ENCODE measurements at places on chromosomes 1 and 21.

GRCh38 chr1:210489491-210489890 is 160.8 kb downstream of the HHAT start:
- no peak for DNase-seq

DNA sequence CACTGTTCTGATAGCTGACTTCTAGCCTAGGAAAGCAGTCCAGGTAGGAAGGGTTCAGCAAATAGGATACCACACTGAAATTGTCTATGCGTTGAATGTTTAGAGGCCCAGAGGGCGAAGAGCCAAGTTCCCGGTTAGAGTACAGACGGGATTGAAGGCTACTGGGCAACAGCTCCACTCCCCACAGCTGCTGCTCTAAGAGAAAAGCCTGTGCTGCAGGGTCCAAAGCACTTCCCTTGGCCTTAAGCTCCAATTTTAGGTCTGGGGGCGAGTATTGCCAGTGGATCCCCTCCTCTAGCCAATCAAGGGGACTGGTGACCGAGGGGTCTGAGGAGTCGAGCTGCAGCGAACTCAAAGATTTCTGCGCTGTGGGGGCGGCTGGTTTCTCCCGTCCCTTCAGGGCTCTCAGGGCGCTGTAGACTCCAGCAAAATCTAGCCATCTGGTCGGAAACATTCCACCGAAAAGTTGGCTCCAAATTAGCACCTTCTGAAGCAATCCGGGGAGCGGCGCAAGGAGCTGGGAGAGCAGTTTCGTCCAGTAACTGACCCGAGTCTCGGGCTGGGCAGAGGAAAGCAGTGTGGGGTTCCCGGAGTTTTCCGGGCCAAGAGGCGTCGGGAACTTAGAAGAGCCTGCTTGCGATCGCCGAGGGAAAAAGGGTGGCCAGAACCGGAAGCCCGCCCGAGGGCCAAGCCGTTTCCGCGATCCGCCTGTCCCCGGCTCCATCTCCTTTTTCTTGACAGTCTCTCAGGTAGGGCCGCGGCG is 748 bp downstream of the PPP1R15B start:
- peak; percentile 38 for DNase-seq

- DNase-seq: peak; percentile 21
Observed at GRCh38 chr1:199399996-199400724, 627.4 kb upstream of the NR5A2 start.

DNA sequence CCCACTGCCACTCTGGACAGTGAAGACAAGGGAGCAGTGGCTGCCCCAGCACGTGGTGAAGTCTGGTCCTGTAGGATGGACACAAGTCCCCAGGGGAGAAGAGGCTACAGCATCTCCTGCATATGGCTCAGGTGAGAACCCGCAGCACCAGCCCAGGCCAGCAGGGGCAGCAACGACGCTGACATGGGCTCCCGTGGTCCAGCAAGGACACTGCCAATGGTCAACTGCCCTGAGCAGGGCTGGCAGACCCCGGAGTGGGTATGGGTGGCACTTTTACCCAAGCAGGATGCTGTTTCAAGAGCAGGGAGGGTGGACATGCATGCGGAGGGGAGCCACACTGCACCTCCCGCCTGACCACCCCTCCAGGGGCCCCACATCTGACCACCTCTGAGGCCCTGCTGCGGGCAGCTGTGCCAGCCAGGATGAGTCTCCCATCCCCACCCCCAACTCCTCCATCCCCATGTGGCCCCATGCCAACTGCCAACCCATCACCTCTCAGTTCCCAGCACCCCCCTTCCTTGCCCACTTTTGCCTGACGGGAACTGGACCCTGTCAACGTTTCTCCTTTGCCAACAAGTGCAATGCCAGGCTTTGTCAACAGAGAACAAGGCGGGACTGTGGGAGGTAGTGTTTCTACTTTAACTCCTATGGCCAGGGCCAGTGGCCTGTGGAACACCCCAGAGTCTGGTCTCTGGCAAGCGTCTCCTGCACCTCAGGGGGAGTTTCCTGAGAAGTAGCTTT is 8.6 kb downstream of the MORN1 start:
- DNase-seq: peak; percentile 74

- no peak for DNase-seq
Observed at GRCh38 chr1:156233426-156234127, 8.4 kb upstream of the BGLAP start.

- DNase-seq: no peak
Observed at GRCh38 chr21:29606613-29607012, 307.9 kb downstream of the BACH1 start.

- no peak for DNase-seq
Observed at GRCh38 chr1:10380594-10381275, 18.1 kb upstream of the PGD start.

DNA sequence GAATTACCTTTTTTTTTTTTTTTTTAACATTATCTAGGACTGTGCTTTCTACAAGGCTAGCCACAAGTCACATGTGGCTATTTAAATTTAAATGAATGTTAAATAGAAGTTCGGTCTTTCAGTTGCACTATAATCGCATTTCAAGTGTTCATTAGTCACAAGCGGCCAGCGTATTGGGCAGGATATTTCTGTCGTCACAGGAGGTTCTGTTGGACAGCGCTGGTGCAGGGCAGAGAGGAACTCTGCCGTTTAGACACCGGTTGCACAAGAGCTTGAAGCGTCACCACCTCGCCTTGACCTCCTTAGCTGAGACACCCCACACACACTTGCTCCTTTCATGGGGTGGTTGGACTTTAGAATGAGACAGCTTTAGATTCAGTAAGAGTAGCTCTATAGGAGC is 64.1 kb downstream of the BACE2 start:
- no peak for DNase-seq

DNA sequence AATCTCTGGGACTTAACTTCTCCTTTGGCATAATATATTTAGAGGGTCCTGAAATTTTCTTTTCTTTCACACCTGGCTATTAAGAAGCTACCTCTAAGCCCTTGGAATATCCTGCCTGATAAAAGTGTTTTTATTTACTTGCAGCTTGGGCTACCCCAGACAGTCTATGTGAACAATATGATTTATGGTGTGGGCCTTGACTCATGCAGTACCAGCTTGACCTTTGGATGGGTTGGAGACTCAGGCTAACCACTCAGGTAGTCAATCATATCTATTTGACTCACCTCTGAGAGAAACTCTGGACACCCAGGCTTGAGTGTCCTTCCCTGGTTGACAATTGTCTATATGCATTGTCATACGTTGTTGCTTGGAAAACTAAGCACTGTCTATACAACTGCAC is 13.4 kb upstream of the PGBD2 start:
- no peak for DNase-seq

DNA sequence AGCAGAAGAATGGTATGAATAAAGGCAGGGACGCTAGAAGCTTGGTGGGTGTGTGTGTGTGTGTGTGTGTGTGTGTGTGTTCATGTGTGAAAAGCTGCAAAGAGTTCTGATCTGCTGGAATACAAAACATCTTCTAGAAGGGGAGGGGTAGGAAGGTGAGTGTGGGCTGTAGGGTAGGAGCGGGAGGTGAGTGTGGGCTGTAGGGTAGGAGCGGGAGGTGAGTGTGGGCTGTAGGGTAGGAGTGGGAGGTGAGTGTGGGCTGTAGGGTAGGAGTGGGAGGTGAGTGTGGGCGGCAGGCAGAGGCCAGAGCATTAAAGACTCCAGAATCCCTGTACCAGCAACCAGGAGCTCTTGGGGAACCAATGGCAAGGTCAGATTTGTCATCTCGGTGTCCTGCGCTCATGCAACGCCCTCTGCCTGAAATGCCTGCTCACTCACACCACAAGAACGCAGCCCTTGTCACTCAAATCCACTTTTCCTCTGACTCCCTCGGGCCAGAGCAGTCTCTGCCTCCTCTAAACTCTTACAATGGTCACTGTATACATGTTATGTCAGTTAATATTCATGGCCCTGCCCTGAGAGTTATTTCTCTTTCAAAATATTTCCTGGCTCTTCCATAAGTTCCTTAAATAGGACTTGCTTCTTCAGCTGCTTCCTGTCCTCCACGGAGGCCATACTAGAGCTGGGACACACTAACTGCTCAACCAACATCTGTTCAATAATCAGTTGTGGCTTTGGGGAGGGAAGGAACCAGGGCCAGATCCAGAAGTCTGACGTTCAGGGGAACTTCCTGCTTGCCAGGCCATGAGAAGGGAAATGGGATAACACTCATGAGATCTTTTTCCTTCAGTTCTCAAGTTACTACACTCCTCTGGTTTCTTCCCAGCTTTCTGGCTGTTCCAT is 53.6 kb upstream of the ZNF644 start:
- DNase-seq: no peak

- DNase-seq: no peak
Observed at GRCh38 chr21:25501996-25502665, 105.2 kb downstream of the MRPL39 start.

GRCh38 chr1:27496604-27497155 is 6.7 kb upstream of the WASF2 start:
- no peak for DNase-seq

- no peak for DNase-seq
Observed at GRCh38 chr1:149962736-149963135, 26.1 kb upstream of the MTMR11 start.

GRCh38 chr1:30302858-30303257 is 420.5 kb downstream of the MATN1 start:
- DNase-seq: no peak

GRCh38 chr1:197606168-197606845 is 169.0 kb downstream of the DENND1B start:
- DNase-seq: no peak

DNA sequence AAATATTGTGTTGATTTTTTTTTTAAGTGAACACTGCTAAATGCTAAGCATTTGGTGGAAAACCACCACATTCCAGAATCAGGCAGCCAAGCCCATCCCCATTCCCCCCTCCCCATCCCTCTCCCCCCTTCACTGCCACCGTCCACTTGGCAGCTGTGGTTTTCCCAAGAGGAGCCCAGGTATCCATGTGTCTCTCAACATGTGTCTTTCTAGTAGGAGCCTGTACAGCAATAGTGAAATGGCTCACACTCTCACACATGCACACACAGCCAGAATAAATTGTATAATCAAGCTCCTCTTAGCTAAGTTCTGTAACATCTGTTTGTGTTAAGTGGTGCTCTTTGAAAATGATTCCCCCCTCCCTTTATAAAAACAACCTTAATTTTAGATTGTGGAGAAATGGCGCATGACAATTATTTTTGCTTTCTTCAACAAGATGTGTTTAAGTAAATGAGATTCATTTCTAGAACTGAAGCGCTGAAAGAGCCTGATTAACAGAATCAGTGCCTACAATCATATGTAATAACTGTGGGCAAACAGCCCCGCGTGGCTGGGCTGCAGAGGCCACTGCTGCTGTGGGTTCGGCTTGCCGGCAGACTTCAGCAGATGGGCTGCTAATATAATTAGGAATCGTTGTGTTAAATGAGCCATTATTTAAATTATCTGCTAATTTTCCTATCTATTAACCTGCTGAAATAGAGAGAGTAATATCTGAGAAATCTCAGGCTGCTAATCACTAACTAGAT is 43.3 kb downstream of the BACE2 start:
- no peak for DNase-seq

DNA sequence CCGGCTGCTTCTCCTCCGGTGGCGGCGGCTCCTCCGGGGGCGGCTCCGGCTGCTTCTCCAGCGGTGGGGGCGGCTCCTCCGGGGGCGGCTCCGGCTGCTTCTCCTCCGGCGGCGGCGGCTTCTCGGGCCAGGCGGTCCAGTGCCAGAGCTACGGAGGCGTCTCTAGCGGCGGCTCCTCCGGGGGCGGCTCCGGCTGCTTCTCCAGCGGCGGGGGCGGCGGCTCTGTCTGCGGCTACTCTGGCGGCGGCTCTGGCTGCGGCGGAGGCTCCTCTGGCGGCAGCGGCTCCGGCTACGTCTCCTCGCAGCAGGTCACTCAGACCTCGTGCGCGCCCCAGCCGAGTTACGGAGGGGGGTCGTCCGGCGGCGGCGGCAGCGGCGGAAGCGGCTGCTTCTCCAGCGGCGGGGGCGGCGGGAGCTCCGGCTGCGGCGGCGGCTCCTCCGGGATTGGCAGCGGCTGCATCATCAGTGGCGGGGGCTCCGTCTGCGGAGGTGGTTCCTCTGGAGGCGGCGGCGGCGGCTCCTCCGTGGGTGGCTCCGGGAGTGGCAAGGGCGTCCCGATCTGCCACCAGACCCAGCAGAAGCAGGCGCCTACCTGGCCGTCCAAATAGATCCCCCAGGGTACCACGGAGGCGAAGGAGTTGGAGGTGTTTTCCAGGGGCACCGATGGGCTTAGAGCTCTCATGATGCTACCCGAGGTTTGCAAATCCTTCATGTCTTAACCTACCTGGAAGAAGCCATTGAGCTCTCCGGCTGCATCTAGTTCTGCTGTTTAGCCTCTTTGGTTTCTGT is 2.0 kb downstream of the LORICRIN start:
- peak; percentile 51 for DNase-seq

- no peak for DNase-seq
Observed at GRCh38 chr1:154697710-154698109, 89.7 kb upstream of the ADAR start.

DNA sequence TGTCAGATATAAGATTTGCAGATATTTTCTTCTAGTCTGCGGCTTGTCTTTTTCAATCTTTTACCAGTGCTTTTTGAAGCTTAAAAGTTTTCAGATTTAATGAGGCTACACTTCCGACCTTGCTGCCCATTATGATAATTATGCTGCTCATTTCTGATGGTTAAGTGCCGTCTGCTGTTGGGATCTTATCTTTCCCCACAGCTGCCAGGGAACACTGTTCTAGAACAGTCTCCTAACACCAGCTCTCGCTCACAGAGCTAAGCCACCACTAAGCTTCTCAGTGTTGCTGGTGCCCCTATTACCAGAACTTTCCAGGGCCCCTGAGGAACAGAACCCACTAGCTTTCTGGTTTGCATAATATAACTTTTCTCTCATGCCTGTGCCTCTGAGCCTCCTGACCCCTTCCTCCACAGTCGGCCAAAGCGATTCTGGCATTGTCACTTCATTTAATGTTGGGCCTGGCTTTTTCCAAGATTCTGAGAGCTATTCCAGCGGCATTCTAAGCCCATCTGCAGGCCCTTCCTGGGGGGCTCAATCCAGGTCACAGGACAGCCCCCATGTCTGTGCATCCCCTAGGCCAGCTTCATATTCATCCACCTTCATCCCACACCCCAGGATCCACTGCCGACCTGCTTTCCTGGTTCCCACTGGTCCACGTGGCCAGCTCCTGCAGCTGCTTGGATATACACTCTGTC is 237.0 kb downstream of the PTPRU start:
- DNase-seq: no peak

DNA sequence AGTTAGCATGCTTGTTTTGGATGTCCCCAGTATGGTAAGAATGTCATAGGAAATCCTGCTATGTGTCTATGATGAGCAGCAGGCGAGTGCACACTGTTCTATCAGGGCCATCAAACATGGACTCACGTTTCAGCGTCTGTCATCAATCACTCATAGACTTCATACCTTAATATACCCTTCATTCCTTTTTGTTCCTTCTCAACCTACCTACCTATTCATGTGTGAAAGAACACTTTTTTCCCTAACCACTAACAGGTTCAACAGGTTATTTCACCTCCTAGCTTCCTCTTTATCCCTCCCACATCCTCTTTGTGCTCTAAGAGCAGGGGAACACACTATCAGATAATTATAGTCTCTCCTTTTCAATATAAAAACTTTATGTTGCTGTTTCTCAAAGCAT is 300.6 kb downstream of the TM2D1 start:
- no peak for DNase-seq

DNA sequence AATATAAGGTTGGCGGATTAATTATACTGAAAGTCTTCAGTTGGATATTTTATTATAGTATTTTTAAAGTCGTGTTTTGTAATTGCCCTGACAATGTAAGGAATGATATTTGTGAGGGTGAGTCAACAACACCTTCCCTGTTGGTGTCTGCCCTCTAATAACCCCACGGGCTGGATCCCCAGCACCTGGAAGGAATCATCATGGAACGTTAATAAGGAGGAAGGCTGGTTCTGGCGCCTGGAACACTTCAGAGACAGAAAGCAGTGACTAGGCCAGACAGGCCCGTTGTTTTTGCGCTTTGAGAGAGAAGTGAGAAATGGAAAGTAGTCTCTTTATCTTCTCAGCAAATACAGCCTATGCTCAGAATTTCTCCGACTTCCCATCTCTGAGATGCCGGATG is 31.6 kb downstream of the TEX35 start:
- no peak for DNase-seq

All from GM20000 (cell line).